ENCODE measurements at places on chromosomes 4 and X.

DNA sequence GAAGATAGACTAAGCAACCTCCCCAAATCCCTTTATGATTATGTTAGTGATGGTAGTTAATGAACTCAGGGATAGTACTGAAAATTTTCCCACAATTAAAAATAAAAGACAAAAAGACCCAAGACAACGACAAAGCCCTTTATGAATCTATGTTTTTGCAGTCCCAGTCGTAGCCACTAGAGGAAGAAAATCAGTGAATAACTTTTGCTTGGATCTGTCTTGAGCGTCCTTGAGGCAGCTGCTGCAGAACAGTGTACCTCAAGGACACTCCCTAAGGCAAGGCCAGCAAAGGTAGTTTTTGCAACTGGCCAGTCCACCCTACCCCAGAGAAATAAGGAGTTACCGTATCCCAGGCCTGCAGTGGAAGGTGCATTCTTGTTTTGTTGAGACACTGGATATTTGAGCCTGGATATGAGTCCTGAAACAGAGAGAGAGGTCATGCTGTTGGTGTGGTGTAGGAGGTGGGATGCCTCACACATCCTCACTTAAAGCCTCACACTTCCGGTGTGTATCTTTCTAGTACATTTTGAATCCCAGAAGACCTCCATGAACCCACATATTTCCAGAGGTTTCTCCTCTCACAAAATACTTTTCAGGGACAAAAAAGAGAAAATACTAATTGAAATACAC, 8.7 kb upstream of the TIMM8A start:
- DNase-seq, result no peak

- no peak for DNase-seq
Observed at GRCh38 chr4:31803526-31804195, 1083.5 kb downstream of the PCDH7 start.

GRCh38 chrX:18900401-18900976, 83.4 kb downstream of the PHKA2 start:
- DNase-seq, result no peak

- no peak for DNase-seq
Observed at GRCh38 chr4:113278324-113278934, 229.0 kb downstream of the ANK2 start.

GRCh38 chrX:119694601-119695534, 1.9 kb upstream of the SEPTIN6 start:
- no peak for DNase-seq

GRCh38 chr4:56976837-56977320, 527 bp downstream of the NOA1 start:
- DNase-seq, result peak; percentile 53

Measured in CD4-positive, alpha-beta T cell treated with Interleukin-15 for 1 hour (primary cell).